Temporal lobe (tissue), 4 donors: ENCODE measurements at places on chromosomes 5 and 9. TPM values are rescaled to one million over a fixed set of nuclear protein-coding genes. Genes with fewer than 3 reads are reported as not detected.

Gene PKD2L2
- under 0.01 TPM for total RNA-seq

Gene SH3GL2
- total RNA-seq: 47.9 TPM

Gene PFN3
- 0.74 TPM for total RNA-seq

Gene ZNF618
- 6.4 TPM for total RNA-seq

Gene NFIB
- total RNA-seq: 139 TPM
